ENCODE measurements at places on chromosomes 11 and 22. TPM values are rescaled to one million over a fixed set of nuclear protein-coding genes. Genes with fewer than 3 reads are reported as not detected.

GRCh38 chr11:69298267-69299022, 4.5 kb downstream of the MYEOV start:
- DNase-seq: peak; percentile 29

DNA sequence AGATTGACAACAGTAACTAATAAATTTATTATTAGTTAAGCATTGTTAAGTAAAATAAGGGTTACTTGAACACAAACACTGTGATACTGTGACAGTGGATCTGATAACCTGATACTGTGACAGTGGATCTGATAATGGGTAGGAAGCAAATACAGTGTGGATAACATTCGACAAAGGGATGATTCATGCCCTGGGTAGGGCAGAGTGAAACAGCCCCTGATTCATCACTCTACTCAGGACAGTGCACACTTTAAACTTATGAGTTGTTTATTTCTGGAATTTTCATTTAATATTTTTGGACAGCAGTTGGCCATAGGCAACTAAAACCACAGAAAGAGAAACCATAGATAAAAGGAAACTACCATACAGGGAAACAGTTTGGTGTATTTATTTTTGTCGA, 60.8 kb upstream of the CTSC start:
- DNase-seq: no peak

- no peak for DNase-seq
Measured at GRCh38 chr11:34169686-34170085, 64.3 kb downstream of the NAT10 start.

DNA sequence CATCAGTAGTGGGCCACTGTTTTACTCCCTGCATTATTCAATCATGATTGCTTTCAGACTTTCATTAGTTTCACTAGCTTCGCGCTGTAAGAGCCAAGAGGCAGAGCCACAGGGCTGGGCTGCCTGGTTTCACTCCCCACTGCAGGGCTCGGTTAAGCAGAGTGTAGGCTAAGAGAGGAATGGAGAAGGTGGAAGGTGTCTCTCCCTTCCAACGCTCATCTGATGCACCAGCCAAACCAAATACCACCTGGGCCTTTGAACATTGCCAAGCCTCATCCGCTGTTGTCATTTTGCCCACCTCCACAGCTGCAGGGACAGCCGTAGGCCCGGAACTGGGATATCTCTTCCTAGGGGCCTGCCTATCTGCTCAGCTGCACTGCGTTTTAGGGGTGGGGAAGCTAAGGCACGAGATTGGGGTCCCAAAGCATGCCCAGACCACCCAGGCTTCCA, 480 bp upstream of the SMARCB1 start:
- peak; percentile 44 for DNase-seq

DNA sequence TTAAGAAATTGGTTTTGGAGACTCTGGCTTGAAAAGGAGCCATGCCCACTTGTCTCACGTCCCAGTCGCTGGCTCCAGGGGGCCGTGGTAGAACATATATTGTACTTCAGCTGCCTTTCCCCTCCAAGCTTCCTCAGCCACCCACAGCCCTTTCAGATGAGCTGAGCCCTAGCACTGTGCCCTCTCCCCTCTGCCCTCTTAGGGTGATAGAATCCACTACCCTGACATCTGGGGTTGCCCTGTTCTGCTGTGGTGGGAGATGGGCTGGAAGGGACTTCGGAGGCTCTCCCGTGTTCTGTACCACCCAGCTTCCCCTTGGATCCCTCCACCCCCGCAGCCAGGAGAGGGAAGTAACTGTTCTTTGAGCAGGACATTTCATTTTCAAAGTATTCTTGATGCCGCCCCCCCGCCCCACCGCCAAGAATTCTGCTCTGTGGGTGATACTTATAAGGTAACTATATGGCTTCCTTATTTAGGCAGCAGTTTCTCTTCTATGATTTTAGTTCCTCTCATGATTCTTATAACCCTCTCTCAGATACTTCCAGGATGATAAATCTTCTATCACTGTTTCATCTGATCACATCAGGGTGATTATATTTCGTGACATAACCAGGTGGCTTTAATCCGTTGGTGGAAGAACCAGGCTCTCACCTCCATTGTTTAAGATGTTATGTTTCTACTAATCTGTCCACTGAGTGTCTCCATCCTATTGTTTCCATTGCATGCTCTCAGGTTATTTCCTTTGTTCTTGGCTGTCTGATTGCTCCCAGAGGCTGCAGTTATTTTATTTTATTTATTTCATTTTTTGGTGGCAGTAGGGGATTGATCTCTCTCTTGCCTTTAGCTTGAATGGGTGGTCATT, 24.1 kb downstream of the ZBTB16 start:
- no peak for DNase-seq

DNA sequence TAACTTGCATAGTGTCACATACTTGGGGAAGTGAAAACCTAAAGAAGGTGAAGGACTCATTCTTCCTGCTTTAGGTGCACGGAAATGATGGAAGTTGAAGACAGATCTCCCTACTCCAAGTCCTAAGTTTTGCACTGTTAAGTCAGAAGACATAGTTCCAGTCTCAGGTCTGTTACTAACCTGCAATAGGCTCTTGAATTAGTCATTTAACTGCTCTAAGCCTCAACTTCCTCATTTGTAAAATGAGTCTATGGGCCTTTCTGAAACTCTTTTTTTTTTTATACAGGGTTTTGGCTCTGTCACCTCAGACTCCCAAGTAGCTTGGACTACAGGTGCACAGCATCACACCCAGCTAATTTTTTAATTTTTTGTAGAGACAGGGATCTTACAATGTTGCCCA, 30.8 kb upstream of the POU2AF1 start:
- no peak for DNase-seq

GRCh38 chr11:72655014-72655413, 19.2 kb downstream of the PDE2A start:
- DNase-seq: no peak

GRCh38 chr11:96472085-96472484, 82.3 kb downstream of the JRKL start:
- no peak for DNase-seq

- no peak for DNase-seq
Measured at GRCh38 chr11:18254781-18255361, 6.4 kb upstream of the SAA2 start.

DNA sequence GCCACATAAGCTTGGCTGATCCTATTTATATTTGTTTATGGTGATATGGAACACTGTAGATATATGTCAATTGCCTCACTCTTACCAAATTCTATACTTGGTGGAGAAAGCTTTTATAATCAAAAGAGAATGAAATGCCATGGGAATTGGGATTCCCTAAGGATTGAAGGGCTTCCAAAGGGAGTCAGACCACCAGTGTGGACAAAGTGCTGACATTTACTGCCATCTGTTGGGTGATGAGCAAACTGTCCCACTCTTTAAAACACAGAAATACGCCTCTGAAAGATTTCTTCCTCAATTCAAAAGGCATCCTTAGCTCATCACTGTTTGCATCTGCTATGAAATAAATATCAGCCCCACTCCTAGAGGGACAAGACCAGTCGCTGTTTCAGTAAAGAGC, 7.1 kb downstream of the SLC1A2 start:
- no peak for DNase-seq

DNA sequence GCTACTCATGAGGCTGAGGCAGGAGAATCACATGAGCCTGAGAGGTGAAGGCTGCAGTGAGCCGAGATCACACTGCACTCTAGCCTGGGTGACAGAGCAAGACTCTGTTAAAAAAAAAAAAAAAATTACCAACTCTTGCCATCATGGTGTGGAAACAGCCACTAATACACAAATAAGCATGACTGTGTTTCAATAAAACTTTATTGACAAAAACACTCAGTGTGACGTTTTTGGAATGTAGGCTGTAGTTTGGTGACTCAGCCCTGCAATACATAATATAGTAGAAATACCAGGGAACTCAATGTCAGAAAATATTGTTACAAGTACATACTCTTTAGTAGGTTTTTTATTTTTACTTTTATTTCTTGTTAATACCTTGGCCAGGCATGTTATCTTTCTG, 207.1 kb downstream of the CASP12 start:
- no peak for DNase-seq

DNA sequence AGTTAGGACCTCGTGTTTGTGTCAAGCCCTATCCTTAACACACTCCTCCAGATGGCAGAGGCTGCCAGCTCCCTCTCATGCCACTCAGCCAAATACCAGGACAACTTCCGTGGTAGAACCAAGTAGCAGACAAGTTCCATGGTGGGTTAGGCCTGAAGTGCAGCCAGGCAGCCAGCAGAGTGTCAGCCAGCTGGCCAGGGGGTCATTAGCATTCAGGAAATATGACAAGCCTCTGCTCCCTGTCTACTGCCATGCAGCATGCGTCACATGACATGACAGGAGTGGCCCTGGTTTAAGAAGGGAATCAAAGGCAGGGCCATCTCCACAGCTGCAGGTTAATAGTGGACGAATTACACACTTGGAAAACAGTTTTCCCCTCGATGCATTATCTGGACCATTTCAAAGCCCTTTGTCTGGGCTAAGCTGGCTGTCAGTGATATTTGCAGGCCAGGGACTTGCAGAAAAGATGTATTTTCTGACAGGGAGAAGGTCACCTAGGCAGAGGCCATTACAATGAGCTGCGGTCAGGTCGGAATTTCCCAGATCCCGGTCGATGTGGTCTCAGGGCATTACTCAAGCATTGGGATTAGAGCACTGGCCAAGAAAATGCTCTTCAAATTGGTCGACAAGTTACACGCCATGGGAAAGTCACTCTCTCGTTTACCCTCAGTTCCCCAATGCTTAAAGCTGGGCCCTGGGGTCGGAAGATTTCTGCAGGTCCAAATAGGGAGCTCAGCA, 461.7 kb upstream of the CADM1 start:
- DNase-seq: no peak

DNA sequence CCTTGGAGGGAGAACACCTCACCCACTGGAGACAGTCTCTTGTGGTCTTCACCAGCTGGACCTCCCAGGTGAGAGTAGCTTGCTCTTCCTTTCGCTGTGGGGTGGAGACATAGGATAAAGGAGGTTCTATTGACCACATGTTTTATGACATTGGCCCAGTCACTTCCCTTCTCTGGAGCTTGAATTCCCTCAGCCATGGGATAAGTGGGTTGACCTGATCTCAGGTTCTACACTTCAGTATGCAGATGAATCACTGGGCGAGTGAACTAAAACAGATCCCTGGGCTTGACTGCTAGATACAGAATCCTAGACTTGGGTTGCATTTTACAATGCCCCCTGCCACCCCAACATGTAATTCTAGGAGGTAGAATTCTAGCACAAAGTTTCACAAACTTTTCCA, 54.8 kb upstream of the PRSS23 start:
- no peak for DNase-seq

GRCh38 chr11:77259641-77260040, 41.8 kb downstream of the GDPD4 start:
- DNase-seq: no peak

DNA sequence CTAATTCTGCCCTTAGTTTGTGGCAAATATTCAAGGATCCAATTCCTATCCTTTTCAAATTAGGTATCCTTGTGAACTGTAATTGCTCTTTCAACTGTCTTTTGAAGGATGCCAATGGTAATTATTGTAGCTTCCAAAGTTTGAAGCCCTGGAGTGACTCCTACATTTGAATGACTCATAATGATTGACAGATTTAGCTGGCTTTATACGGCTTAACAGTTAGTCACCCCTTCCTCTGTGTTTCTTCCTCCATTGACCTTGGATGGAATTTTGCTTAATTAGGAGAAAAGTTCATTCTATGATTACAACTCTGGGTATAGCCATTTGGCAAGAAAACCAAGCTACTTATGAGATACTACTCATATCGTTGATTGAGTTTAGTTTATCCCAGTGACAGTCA, 639.3 kb upstream of the KIRREL3 start:
- DNase-seq: no peak

GRCh38 chr11:79331203-79331901, 109.5 kb downstream of the TENM4 start:
- no peak for DNase-seq

GRCh38 chr11:123454060-123454651, 24.1 kb downstream of the GRAMD1B start:
- DNase-seq: no peak

DNA sequence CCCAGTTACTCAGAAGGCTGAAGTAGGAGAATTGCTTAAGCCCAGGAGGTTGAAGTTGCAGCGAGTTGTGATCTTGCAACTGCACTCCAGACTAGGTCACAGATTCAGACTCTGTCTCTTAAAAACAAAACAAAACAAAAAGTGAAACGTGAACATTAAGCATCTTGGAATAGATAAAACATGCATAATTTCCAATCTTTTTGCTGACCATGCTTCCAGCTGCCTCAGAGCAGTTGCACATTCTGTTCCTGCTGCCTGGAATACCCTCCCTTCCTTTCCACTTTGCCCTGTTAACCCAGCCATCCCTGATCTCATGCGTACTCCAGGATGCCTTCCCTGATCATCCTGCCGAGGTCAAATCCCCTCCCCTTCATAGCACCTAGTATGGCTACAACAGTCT, 718 bp upstream of the CCDC88B start:
- no peak for DNase-seq

DNA sequence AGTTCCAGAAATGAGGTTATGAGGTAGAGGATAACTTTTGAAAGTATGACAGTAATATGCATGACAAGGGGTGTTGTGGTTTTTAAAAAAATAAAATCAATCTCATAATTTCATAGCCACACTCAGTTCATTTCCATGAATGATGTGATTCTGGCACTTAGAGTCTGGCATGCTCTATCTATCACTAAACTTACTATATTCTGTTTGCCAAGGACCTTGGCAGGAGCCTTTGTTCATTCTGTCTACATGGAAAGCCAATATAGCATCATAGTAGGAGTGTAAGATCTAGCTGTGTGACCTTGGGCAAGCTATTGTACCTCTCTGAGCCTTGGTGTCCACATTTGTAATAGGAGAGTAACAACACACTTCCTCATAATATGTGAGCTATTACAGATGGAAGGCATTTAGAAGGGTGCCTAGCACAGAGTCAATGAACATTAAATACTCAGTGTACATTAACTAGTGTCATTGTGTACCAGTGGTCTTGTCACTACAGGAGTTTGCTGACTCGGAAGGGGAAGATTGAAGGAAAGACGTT, 507.6 kb downstream of the SOX6 start:
- no peak for DNase-seq

- DNase-seq: no peak
Measured at GRCh38 chr11:66493130-66493529, 12.9 kb downstream of the DPP3 start.

DNA sequence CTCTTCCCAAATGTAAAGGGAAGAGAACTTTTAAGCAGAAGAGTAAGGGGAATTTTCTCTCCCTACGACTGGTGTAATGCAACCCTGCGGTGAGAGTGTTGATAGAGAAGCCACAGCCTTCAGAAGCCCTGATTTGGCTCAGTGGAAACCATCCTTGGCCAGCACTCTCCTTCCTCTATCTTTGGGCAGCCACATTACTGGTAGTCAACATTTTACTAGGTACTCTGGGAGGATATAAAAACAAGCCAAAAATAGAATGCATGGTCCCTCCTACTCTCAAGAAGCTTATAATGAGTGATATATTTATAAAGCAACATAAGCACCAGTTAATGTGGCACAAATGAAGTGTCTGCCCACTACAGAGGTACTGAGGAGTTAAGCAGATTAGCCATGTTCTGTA, 201.8 kb upstream of the NCAM1 start:
- DNase-seq: no peak

The SWAP70 gene
- 3.4 TPM for polyA plus RNA-seq

The OLFML1 gene
- 0.18 TPM for polyA plus RNA-seq

The SCT gene
- polyA plus RNA-seq: not detected

The SCN4B gene
- not detected for polyA plus RNA-seq

The OR52E4 gene
- polyA plus RNA-seq: not detected

The DGAT2 gene
- polyA plus RNA-seq: 0.30 TPM

The DNAJB7 gene
- polyA plus RNA-seq: 0.15 TPM

The MMP8 gene
- not detected for polyA plus RNA-seq

The SYT13 gene
- polyA plus RNA-seq: not detected

The OR2D2 gene
- polyA plus RNA-seq: not detected

The DKK3 gene
- polyA plus RNA-seq: not detected

The PANX3 gene
- not detected for polyA plus RNA-seq

The TBC1D10A gene
- polyA plus RNA-seq: 62.6 TPM

The PGA5 gene
- not detected for polyA plus RNA-seq

The MAJIN gene
- 1.2 TPM for polyA plus RNA-seq

The OR6T1 gene
- not detected for polyA plus RNA-seq

Data from naive thymus-derived CD4-positive, alpha-beta T cell (primary cell).